Gastroesophageal sphincter (tissue), 4 donors: ENCODE measurements at places on chromosomes 6 and 20.

- no peaks in the 10 kb centered on the region for H3K36me3 ChIP-seq
- no peak overlapping the region for H3K4me3 ChIP-seq
- H3K27me3 ChIP-seq = no peaks in the 10 kb centered on the region
- peaks cover 5% of the 10 kb centered on the region for H3K4me1 ChIP-seq
These were observed 87.0 kb downstream of the FAM217A start for GRCh38 chr6:3991941-3992340.

DNA sequence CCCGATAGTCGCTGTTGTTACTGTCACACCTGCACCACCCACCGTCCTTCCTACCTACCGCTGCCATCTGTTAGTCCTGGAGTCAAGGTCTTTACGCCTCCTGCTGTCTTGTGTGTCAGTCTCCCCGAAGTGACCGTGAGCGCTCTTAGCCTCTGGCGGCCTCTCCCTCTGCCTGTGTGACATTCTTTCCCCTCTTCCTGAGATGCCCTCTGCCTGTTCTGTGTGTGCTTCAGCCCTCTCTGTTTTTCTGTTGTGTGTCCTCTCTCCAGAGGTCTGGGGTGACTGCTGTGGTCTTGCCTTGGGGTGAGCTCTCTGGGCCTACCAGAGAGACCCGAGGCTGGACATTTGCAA lies 54.9 kb downstream of the TCP11 start:
- no peaks in the 10 kb centered on the region for H3K27me3 ChIP-seq
- peak overlapping the region; percentile 81 for H3K27ac ChIP-seq
- H3K4me1 ChIP-seq = peaks cover 3% of the 10 kb centered on the region
- no peak for ATAC-seq

GRCh38 chr6:92715991-92716390 lies 703.4 kb downstream of the EPHA7 start:
- H3K4me1 ChIP-seq = no peaks in the 10 kb centered on the region
- no peak for ATAC-seq
- no peaks in the 10 kb centered on the region for H3K27me3 ChIP-seq
- no peaks in the 10 kb centered on the region for H3K36me3 ChIP-seq
- H3K4me3 ChIP-seq = no peak overlapping the region

DNA sequence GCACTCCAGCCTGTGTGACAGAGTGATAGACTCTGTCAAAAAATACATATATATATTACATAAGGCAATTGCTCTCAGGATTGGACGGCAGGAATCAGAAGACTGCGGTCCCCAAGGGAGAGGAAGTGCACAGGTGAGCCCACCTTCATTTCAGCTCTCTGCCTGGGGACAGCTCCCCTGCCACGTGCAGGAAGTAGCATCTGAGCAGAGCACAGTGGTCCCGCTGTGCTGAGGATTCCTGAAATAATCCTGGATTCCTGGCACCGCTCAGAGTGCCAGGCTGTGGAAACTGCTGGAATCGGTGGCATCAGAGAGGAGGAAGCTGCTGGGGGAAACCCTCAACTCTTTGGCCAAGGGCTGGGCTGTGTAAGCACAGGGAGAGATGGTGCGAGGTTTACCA lies 27.7 kb downstream of the NFATC2 start:
- ATAC-seq = no peak
- no peaks in the 10 kb centered on the region for H3K36me3 ChIP-seq
- no peak overlapping the region for H3K4me3 ChIP-seq

- H3K4me3 ChIP-seq = no peak overlapping the region
- no peak overlapping the region for H3K27ac ChIP-seq
- H3K36me3 ChIP-seq = no peaks in the 10 kb centered on the region
- H3K27me3 ChIP-seq = no peaks in the 10 kb centered on the region
- H3K4me1 ChIP-seq = no peaks in the 10 kb centered on the region
These were observed 1424.6 kb upstream of the ADGRB3 start for GRCh38 chr6:67210450-67210849.
